ENCODE measurements at places on chromosomes 2 and 18. TPM values are rescaled to one million over a fixed set of nuclear protein-coding genes. Genes with fewer than 3 reads are reported as not detected.

Gene TUBA4B
- total RNA-seq, result not detected

Gene SERPINB5
- not detected for total RNA-seq

Gene IL37
- not detected for total RNA-seq

GRCh38 chr2:169767243-169767888, 31.3 kb upstream of the SSB start:
- peak; percentile 28 for DNase-seq

GRCh38 chr18:58117786-58118403, 73.9 kb downstream of the NEDD4L start:
- peak; percentile 88 for DNase-seq

GRCh38 chr2:74081030-74081762, 66.5 kb downstream of the BOLA3 start:
- no peak for DNase-seq
